AG08395 (cell line): ENCODE measurements at places on chromosomes 2 and 18.

DNA sequence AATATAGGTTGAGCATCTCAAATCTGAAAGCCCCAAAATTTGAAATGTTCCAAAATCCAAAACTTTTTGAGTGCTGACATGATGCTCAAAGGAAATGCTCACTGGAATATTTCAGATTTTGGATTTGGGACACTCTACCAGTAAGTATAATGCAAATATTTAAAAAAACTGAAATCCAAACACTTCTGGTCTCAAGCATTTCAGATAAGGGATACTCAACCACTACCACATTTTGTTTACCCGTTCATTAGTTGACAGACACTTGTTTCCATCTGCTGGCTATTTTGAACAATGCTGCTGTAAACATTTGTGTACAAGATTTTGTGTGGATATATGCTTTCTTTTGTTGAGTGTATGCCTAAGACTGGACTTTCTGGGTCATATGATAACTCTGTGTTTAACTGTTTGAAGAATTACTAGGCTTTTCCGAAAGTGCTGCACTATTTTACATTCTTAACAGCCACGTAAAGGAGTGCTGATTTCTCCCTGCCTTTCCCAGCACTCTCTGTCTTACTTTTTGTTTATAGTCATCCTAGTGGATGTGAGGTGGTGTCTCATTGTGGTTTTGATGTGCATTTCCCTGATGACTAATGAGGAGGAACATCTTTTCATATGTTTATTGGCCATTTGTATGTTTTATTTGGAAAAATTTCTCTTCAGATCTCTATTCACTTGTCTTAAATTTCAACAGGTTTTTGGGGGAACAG lies 19.5 kb upstream of the DCDC2C start:
- DNase-seq: no peak

GRCh38 chr18:68611311-68611710 lies 103.6 kb downstream of the TMX3 start:
- DNase-seq: no peak

DNA sequence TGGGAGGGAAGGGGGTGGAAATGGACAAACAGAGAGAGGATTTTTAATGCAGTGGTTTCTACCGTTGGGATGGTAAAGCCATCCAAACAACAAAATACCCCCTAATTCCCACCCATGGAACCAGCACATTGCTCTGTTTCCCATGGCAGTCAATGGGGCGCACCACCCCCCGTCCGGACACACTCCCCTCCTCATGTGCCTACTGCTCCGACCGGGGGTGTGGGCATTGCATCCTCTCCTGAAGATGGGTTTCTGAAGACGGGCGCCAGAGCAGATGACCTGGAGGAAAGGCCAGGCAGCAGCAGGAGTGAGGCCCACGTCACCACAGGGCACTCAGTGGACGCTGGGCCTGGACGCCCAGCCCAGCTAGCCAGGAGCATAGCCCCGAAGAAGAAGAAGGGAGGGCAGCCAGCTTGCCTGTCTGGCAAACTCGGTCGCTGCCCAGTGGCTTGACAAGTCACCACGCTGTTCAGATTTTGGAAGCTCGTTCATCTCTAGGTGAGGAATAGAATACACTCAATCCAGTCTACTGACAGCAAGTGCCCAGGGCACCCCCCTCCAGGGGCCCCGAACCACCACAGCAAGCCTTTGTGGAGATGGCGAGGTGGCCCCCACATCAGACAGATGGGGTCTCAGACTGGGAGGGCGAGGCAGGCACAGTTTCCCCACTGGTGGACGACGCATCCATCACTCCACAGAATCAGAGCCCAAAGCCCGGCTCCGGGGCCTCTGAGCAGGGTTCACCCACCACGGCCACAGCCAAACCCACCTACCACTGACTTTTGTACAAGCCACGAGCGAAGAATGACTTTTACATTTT lies 296.2 kb upstream of the SALL3 start:
- no peak for DNase-seq

DNA sequence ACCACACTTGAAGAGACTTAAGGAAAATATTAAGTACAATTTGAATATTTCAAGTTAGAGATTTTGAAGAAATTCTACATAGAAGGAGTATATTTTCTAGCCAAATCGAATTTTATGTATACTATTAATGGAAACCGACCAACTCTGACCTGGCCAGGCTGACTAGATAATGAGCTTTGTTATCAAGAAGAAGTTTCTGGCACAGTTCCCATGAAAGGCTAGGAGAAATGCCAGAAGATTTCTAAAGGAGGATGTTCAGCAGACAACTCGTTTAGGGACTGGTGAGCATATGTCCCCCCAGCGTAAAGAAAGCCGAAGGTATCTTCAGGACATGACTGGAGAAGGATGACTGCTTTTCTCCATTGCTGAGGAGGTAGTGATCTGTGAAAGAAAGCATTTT lies 127.3 kb downstream of the DIS3L2 start:
- DNase-seq: no peak

- DNase-seq: no peak
Measured at GRCh38 chr2:36408198-36408703, 52.7 kb downstream of the CRIM1 start.

DNA sequence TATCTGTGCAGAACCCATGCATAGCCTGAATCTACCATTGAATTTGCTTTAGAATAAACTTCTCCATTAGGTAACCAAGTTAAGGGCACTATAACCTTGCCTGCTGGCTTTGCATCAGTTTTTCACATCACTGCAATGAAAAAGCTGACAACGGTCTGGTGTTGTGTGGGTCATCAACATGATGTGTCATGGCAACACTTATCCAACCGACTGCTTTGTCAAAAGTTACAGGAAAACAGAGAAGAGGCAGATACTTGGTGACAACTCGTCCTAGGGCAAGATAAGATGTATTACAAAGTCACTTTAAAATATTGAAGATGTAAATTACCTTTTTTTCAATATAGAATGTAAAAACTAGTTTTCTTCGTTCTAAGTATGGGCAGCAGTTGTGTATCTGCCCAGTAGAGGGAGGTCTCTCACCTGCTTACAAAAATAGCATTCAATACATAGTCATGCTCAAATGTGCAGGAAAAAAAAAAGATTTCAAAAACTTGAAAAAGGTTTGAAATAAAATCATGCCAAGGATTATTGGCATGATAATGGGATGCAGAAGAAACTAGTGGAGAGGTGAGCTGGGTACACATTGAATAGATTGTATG lies 96.3 kb downstream of the EVA1A start:
- DNase-seq: peak; percentile 55

DNA sequence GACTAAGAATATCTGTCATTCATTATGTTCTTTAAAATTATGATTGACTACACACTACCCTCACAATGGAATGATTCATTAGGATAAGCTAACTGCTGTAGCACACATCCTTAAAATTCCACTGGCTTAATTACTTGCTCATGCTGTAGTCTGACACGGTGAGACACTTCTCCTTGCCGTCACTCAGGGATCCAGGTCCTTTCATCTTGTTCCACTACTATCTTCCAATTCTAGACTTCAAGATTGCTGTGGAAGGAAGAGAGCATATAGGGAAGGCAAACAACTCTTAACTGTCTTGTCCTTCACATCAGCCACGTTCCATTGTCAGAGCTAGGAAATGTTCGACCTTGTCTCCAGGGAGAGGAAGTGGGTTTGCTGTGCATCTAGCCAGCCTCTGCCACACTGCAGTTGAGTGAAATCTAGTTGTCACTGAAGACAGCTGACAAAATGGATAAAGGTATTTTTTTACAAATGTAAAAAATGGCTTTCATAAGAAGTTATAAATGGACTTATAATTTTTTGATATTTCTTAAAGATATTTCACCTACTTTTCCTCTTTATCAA lies 30.1 kb downstream of the GREB1L start:
- DNase-seq: no peak

DNA sequence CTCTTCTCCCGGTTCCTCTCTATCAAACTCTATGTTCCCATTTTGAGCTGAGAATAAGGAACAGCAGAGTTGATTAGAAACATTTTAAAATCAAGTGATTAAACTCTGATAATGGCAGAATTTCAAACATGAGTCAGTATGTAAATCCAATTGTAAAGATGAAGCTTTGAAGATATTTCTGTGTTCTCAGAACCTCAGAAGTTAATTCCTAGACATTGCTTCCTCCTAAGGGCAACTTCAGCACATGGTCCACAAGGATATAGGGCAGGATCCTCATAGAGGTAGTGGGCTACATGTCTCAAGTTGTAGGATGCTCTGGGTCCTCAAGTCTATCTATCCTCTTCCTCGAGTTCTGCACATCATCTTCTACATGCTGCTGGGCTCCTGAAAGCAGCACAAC lies 46.3 kb downstream of the QPCT start:
- no peak for DNase-seq

GRCh38 chr2:464562-465309 lies 176.8 kb upstream of the ALKAL2 start:
- DNase-seq: no peak

- DNase-seq: peak; percentile 41
Measured at GRCh38 chr2:208042041-208042440, 16.7 kb upstream of the PLEKHM3 start.

- no peak for DNase-seq
Measured at GRCh38 chr2:148023861-148024260, 3.0 kb downstream of the MBD5 start.

DNA sequence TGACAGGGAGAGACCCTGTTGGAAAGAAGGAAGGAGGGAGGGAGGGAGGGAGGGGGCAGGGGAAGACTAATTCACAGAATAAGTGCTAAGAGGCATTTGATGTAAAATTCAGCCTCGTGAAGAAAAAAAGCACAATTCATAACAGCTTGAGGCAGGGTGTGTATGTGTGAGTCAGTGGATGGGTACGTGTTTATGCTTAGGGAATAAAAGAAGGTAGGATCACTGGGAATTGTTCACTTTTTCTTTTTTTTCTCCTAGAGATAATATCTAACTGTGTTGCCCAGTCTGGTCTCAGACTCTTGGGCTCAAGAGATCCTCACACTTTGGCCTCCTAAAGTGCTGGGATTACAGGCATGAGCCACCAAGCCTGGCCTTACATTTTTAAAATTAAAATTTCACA lies 39.2 kb downstream of the WDR33 start:
- DNase-seq: peak; percentile 35

DNA sequence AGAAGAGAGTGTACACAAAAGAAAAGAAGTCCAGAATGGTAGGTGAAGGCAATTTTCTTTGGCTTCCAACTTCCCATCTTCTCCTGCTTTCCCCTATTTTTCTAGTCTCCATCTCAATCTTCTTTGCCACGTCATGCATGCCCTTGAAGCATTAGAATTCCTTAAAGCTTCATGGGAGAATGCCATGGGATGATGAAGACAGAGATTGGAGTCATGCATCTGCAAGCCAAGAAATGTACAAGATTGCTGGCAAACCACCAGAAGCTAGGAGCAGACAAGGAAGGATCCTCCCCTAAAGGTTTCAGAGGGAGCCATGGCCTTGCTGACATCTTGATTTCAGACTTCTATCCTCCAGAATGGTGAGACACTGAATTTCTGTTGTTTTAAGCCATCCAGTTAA lies 305.9 kb downstream of the HRH4 start:
- peak; percentile 67 for DNase-seq

DNA sequence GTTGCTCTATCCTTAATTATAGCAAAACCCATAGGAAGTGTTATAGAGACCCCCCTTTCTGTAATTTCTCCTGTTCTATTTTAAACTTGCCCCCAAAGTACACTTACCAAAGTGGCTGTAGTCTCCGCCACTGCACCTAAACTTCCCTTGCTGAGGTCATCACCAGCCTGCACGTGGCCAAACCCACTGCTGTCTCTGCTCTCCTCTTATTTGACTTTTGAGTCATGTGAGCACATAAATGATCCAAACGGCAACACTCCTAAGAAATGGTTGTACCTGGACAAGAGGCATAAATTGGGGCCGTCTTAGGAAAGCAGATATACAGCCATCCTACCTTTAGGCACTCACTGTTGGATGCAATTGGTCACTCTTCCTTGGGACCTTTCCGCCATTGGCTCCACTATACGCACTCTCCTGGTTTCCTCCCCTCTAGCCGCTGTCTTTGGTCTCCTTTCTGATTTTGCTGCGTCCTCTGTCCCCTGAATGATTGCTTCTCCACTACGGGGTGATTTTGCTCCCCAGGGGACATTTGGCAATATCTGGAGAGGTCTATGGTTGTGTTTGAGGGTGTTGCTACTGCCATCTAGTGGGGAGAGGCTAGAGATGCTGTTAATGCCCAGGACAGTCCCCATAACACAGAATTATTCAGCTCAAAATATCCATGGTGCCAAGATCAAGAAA lies 19.2 kb upstream of the IL36G start:
- DNase-seq: peak; percentile 78

GRCh38 chr2:40087434-40087833 lies 308.4 kb upstream of the THUMPD2 start:
- DNase-seq: peak; percentile 31

DNA sequence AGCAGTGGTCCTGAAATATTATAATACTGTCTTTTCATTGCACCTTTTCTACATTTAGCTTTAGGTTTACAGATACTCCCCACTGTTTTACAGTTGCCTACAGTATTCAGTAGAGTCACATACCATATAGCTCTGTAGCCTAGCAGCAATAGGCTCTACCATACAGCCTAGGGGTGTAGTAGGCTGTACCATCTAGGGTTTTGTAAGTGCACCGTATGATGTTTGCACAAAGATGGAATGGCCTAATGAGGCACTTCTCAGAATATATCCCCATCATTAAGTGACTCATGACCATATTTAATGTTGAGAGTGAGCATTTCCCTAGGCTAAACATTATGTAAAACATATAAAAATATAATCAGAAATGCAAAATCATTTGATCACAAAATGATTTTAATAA lies 511.3 kb upstream of the RAB12 start:
- no peak for DNase-seq

- DNase-seq: no peak
Measured at GRCh38 chr2:174580951-174581350, 16.7 kb downstream of the WIPF1 start.

- DNase-seq: no peak
Measured at GRCh38 chr2:21443494-21444105, 319.8 kb downstream of the TDRD15 start.

GRCh38 chr2:35199298-35199697 lies 1156.3 kb upstream of the CRIM1 start:
- DNase-seq: no peak

- peak; percentile 69 for DNase-seq
Measured at GRCh38 chr2:20221555-20221973, 3.4 kb downstream of the SDC1 start.

DNA sequence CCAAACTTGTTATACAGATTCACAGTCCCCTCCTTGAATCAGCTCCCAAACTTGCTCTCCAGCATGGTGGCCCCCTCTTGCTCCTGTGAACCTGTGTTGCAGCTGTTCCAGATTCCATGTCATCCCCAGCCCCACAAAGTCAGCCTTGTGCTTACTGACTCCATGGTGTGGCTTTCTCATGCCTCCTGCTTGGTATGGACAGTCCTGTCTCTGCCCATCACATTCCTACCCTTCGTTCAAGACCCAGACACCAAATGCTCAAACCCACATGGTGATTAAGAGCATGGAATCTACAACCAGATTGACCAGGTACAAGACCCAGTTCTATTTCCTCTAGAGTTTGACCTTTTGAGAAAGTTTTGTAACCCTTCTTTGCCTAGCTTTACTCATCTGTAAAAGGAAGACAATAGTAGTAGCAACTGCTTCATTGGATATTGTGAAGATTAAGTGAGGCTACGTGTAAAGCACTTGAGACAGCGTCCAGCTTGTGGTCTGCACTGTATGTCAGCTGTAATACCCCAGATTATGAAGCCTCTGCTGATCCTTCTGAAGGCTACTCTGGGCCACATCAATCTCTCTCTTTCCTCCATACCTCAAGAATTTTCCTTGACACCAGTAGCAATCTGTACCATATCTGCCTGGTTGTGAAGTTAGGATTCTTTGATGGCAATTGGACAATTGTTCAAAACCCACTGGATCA lies 146.4 kb upstream of the HAAO start:
- no peak for DNase-seq
